ENCODE measurements at places on chromosomes 16 and 17.

DNA sequence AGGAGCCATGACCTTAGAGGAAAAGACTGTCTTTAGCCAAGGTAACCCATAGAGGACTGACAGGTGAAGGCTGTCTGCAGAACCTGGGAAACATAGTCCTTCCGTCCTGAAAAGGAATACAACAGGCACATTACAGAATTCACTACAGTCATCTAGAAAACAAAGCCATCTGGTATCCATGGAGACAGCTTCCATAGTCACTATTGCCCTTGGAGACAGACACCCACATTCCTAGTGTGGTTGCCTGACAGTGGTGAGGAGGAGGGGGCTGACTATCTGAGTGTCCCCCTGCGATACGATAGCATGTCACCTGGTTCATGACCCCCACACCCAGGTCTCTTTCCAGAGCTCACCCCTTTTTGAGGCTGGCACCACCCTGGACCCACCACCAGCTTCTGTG lies 254.7 kb downstream of the CDH13 start:
- DNase-seq = no peak

- DNase-seq = no peak
Measured at GRCh38 chr16:3858801-3859200, 21.7 kb downstream of the CREBBP start.

GRCh38 chr17:56867948-56868376 lies 34.0 kb downstream of the DGKE start:
- no peak for DNase-seq

- no peak for DNase-seq
Measured at GRCh38 chr17:36972186-36972700, 23.5 kb downstream of the AATF start.

All from NCI-H82 (cell line).